Skeletal muscle cell (primary cell): ENCODE measurements at places on chromosomes 16 and 17.
A peak's percentile ranks its signal among the peaks of the same experiment; 100 is the strongest.

DNA sequence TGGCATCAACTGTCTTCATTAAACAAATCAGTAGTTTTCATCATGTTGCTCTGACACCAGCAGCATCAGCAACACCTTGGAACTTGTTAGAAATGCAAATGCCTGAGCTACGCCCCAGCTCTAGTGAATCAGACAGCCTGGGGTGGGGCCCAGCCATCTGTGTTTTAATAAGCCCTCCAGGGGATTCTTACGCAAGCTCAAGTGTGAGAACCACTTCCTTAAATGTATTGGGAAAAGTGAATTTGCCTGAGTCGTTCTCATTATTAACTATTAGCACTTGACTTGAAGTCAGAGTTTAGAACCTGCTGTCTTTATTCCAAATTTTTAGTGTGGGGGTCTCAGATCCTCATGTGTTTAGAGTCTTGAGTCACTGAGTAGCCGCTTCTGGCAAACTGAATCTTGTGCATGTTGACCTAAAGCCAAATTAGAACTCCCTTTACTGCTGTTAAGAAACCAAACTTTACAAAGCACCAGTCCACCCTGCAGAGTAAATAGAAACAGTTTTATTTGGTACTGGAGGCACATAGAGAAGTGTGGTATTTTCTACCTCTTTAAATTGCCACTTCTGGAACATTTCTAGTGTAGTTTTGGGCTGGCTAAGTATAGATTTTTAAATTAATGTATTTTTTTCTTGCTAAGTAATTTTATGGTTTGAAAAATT lies 137.4 kb upstream of the COX10 start:
- peak; percentile 84 for DNase-seq

GRCh38 chr17:35175638-35176415 lies 18.4 kb downstream of the SLC35G3 start:
- DNase-seq = no peak

DNA sequence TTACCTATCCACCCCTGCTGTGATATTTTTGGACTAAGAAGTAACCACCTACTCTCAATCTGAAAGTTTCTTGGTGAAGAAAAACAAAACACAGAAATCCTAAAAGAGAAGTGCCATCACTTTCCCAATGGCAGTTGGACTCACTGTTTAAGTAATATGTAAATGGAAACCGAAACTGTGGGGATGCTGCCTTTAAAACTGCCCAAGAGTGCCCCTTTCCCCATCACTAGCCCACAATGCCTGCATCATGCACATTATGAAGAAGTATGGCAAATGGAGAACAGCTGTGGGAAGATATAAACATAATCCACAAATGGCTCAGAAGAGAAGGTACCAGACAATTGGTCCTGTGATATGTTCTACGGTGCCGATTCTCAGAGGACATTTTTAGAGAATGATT lies 33.5 kb upstream of the SLC6A2 start:
- DNase-seq = no peak

DNA sequence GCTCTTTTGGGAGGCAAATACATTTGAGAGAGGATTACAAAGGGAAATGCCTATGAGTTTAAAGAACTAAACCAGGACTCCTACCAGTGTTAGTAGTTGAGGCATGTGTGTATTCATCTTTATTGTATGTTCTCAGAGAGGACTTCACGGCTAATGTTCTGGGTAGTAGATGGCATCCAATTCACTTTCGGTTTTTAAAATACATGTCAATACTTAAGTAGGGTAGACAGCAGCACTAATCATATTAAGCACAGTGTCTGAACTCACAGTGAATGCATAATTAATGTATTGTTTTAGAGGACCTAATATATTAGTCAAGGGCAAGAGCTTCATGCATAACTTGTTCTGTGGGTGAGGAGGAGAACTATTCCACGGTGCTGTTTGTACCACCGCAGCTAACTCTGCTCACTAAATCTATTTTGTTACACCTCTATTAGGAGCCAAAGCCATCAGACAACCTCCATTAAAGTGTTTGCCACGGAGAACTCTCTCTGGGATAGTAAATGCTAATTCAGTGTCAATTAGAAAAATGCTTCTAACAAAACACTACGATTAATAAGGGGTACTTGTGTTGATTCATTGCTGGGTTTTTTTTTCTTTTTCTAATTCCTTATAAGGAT lies 56.3 kb downstream of the COX10 start:
- no peak for DNase-seq

- no peak for DNase-seq
Observed at GRCh38 chr16:24114876-24115275, 141.3 kb upstream of the CACNG3 start.

DNA sequence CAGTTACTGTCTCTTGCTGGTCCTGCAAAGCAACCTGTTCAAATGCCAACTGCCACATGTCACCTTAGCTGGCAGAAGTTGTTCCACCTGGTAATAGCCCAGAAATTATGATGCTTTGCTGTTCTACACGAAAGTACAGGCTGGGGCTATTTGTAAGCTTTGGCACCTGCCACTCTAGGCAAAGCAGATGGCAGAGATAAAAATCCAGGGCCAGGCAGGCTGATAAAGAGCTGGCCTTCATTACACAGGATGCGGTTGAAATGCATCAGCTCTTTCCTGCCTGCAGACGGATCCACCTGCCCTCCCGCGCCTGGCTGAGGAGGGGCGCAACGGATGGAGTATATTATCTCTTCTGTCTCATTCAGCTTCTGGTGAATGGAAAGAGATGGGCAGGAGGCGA lies 29.3 kb upstream of the KDM8 start:
- no peak for DNase-seq

DNA sequence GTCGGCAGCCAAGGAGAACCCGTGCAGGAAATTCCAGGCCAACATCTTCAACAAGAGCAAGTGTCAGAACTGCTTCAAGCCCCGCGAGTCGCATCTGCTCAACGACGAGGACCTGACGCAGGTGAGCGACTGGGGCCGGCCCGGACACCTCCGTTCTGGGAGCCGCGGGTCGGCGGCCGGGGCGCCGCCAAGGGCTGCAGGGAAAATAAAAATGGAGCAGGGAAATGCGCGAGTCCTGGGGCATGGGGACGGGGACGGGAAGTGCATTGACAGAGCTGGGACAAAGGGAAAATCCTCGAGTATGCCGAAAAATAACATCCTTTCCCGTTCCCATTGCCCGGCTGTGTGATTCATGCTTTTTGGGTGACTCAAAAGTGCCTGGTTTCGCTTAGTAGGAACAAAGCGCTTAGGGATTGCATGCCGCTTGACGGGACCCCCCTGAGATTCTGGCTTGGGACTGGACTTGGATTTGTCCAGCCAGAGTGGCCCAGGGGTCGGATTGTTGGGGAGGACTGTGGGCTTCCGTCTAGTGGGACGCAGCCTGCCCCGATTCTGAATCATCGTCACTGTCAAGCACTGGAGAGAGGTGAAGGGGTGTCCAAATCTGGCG lies 699 bp downstream of the MPRIP start:
- no peak for DNase-seq

GRCh38 chr17:4467287-4467686 lies 31.4 kb upstream of the SPNS2 start:
- DNase-seq = no peak
